ENCODE measurements at places on chromosomes 1 and 21.

DNA sequence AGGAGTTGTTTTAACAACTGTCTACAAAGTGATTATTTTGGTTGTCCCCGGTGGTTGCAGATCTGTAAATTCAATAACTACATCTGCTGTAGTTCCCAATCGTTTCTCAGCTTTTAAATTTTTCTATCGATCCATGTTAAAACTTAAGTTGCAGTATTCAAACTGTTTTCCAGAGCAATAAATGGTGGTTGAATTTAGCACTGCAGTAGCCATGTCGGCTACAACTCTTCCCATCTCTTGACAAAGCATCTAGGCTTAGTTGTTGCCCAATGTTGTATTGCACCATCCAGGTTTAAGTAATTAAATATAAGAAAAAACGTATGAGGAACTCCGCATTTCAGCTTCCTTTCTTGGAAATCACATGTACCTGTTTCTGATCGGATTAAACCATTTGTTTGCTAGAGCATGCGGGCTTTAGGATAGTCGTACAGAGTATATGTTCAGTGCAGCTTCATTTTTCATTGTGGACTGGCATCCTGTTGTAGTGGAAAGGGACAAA lies 996 bp downstream of the CNIH4 start:
- no peak for DNase-seq

DNA sequence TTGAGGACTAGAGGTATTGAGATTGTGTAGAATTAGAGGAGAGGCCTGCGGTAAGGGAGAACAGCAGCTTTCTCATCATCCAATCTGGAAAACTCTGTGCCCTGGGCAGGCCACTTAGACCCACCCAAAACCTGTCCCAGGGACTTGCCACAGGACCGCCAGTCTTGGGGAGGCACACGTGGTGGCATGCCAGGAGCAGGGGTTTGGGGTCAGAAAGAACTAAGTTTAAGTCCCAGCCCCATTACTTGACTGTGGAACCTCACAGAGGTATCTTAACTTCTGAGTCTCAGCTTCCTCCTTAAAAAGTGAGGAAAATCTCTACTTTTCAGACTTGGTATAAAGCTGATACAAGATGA lies 356.6 kb downstream of the HHAT start:
- no peak for DNase-seq

GRCh38 chr1:35188578-35189392 lies 4.2 kb downstream of the SFPQ start:
- no peak for DNase-seq

DNA sequence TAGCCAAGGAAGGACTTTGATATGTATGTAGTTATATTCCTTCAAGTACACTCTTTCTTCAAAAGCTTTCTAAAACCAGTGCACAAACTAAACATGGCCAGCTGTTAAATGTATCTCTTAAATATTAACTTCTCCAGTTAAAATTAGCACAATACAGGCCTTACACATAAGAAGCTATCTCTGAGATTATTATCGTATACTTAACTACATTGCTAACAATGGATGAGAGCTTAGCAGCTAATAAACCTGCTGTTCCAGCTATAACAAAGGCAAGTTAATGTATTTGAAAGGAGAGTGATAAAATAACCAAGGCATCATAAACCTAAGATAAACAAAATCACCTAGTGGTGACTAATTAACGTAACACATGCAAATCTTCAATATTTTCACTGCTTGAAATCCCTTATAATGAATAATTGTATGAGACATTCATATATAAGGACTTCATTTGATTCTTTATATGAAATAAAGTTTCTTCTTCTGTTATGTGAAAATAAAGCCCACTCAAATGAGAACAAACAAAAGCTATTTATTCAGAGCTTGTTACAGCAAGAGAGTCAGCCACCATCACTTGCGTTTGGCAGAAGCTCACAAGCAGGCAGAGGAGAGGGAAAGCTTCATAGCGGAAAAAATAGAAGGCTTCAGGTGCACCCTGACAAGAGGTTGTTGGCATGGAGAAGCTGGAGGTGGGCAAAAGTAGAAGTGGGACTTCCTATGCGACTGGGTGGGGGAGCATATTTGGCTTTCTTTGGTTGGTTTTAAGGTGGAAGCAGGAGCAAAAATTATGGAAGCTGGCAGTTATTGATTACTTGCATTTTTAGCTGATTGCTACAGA lies 274.1 kb upstream of the CHRM3 start:
- DNase-seq = no peak

- no peak for DNase-seq
Observed at GRCh38 chr1:9701665-9702064, 50.1 kb downstream of the PIK3CD start.

GRCh38 chr1:14926229-14926628 lies 227.3 kb upstream of the TMEM51 start:
- no peak for DNase-seq

All from GM18507 (cell line).